Eye (tissue), 1 donor: ENCODE measurements at places on chromosomes 12 and 14.

GRCh38 chr14:51216602-51217001 is 23.4 kb upstream of the TMX1 start:
- DNase-seq: no peak

GRCh38 chr14:42944284-42944683 is 1337.6 kb downstream of the LRFN5 start:
- no peak for DNase-seq

DNA sequence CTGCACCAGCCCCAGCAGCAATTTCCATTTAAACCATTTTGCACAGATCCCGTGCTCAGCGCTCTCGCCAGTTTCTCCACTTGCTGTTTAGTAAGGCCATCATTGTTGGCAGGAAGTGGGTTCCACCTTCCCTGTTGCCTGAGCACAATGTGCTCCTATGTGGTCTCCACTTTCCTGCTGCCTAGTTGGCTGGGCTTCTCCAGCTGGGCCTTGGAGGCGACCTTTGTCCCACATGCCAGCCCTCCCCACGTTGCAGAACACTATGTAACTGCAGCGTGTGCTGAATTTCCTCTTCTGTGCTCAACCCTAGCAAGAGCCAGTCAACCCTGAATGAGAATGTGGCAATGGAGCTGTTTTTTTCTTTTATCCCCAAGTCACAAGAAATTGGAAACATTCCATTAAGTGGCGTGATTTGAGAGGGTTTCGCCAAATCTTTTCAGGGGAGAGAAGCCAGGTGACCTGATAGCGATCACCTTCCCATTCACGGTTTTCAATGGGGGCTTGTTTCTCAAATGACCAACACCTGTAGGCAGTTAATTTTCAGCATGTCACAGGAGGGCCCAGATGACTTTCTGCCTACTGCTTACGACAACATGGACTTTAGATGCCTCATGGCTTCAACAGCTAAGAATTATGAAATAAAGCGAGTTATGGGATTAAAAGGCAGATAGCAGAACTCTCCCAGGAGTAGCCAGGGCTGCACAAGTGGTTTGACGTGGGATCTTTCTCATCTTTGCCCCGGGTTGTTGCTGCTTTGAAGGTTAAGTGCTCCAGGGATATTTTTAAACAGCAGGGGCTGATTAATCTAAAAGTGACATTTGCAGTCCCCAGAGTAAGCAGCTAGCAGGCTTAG is at the start of gene ACACB:
ACACB (plus strand) TSS at position 830 of the 853 bp plus-strand sequence. CDS start 22,819 bp downstream, outside the sequence.
- peak; percentile 56 for DNase-seq

GRCh38 chr12:84946753-84947152 is 34.2 kb upstream of the SLC6A15 start:
- no peak for DNase-seq

DNA sequence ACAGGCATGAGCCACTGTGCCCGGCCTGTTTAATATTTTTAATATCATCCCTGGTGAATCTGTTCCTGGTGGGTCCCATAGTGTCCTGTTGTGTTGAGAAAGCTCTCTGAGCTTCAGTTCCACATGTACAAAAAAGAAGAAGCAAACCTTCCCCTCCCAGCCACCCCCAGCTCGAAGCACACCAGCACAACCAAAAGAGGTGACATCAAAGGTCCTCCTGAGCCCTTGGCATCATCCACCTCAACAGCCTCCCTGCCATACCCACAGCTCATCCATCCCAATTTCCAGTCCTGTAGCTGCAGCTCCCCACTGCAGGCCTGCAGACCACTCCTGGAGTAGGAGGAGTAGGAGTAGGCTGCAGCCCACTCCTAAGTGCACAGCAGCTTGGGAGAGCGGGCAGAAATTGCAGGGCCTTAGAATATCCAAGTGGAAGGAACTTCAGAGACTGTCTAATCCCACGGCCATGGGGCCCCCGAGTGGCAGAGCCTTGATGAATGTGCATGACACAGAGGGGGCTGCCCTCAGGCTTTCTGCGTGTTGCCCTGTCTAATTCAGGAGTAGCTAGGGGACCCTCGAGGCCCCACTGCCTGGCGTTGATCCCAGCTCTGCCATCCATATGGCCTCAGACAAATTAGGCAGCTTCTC is 36.7 kb upstream of the CD9 start:
- DNase-seq: no peak

DNA sequence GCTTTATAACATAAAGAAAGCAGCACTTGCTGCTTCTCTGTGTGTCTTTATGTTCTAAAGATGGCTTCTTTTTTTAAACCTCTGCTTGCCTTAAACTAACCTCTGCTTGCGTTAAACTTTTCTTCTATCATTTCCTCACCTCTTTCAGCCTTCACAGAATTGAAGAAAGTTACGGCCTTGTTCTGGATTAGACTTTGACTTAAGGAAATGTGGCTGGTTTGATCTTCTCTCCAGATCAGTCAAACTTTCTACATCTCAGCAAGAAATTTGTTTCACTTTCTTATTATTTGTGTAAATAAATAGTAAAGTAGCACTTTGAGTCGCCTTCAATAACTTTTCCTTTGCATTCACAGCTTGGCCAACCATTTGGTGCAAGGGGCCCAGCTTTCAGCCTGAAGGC is 64.2 kb downstream of the CMAS start:
- no peak for DNase-seq

GRCh38 chr14:23028799-23029198 is 5.9 kb downstream of the PSMB5 start:
- DNase-seq: no peak

GRCh38 chr14:61569308-61569707 is 126.0 kb upstream of the HIF1A start:
- DNase-seq: no peak

- peak; percentile 82 for DNase-seq
Measured at GRCh38 chr14:53953828-53954550, 2.6 kb downstream of the BMP4 start.

DNA sequence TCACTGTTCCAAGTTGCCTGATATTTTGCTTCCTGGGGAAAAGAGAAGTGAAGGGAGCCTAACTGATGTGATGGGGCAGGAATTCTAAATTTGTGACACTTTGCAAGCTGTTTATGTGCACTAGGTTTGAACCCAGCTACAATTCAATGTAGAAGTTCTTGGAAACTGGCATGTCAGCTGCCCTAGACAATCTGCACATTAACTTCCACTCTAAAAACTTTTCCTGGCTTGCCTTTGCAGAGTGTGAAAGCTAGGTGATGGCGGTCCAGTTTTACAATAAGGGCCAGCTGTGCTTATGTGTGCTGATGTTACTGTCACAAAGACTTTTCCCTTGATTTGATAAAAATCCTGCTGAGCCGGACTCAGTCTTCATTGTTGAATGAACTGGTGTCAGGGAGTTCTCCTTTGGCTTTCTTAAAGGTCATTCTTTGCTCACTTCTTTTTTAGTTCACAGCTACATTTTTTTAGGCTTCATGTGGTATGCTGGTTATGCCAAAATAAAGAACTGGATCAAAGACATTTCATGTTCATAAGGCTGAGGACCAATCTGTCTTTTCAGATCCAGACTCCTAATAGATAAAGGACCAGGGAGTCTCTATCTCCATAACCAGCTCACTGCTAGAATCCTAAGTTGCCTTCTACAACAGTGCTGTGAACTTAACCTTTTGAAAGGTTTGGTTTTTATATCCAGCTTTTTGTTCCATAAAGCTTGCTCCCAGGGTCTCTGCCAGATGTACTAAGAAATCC is 133.5 kb downstream of the TGFB3 start:
- no peak for DNase-seq

DNA sequence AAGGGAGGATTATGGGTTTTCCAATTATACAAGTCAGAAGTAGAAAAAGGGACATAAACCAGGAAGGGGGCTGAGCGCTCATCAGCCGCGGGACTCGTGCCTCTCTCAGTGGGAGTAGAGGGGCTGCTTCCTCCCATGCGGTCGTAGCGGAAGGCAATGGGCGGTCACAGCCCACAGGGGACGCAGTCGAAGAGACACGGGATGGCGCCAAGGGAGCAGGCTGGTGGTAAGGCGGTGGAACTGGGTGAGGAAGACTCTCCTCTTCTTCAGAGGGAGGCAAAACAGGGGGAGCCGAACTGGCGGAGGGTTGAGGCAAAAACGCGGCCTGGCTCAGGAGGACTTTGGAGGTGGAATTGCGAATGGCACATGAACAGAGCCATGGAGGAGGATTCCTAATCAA is 677.7 kb downstream of the TMEM121 start:
- DNase-seq: no peak

GRCh38 chr12:53551889-53552291 is 44.6 kb upstream of the NPFF start:
- DNase-seq: no peak

DNA sequence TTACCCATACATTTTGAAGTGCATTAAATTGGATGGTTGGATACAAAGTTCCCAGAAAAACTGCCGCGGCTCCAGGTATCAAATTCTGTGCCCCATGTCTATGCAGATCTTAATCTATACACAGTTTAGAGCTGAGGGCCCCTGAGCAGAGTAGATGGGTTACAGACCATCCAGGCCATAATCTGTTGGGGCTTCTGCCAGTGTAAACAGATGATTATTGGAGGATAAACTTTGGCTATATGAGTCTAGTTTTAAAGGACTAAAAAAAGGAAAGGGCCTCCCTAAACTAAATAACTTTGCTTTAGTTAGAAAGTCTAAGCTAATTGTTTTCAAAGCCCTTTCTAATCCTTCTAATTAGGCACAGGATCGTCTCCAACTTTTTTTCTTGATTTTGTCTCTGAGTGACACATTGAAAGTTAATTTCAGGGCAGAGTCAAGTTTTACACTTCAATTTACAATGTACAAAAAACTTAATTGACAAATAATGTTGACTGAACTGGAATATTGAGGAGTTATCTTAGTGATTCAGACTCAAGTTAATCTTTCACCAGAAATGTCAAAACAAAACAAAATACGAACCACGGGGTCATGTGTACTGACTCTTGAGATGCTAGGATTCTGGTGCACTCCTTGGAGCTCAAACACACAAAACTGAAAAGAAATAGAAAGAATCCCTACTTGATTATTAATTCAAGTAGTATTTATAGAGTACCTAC is 133.9 kb upstream of the SCAF11 start:
- no peak for DNase-seq

DNA sequence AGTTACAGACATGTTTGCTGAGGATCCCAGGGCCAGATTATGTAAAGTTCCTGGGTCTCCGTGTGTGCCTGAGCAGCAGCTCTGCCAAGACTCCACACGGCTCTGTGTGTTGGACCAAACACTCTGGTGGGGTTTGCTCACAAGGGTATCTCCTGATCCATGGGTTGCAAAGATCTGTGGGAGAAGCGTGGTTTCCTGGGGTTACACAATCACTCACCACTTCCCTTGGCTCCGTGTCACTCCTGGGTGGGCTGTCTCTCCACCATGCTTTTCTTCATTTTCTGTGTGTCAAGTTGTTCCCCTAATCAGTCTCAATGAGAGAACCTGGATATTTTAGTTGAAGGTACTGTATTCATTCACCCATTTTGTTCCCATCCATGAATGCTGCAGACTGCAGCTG is 1088.8 kb downstream of the FSCB start:
- DNase-seq: no peak

- no peak for DNase-seq
Measured at GRCh38 chr14:101128478-101129321, 225.2 kb upstream of the RTL1 start.

- DNase-seq: no peak
Measured at GRCh38 chr12:24697769-24698168, 251.1 kb downstream of the BCAT1 start.

DNA sequence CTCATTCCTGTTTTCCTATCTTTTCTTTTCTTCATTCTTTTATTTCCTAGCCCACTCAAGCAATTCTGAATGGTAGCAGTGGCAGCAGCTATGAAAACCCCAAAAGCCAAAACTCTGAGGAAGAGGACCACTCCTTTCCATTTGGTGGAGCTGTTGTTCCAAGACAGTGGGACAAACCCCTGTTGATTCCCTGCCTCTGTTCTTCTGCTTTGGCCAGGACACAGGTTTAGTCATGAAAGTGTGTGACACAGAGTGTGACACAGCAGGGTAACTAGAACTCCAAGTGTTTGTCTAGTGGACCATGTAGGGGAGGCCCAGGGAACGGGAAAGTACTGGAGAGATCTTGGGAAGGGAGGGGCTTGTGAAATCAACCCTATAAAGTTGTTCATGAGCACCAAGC is 71.1 kb downstream of the PTCSC3 start:
- DNase-seq: peak; percentile 23

DNA sequence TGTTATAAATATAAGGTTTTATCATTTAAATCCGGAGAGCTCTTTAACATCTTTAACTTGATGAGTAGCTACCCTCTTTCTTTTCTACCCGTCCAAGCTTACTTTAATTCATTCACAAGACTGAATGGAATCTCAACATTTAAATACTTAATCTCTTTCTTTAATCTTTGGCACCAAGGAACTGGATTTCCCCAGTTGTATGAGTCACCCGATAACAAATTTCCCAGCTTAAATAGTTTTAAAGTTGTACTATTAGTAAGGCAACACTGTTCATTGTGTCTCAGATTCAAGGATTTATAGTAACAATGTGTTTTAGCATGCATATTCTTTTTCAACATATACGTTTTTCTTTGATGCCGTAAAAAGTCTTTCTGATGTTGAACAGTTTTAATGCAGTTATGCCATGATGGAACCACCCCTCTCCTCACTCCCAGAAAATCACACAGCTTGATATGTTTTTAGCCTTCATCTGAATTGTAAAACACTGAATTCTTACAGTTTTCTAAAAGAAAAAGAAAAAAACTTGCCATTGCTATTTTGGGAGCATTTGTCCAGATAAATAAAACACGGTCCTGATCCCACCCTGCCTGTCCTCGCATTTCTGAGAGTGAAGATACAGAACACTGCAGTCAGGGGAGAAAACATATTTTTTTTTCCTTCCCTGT is 16.0 kb upstream of the LRP6 start:
- no peak for DNase-seq

GRCh38 chr12:106651552-106651951 is 68.7 kb downstream of the RFX4 start:
- no peak for DNase-seq

DNA sequence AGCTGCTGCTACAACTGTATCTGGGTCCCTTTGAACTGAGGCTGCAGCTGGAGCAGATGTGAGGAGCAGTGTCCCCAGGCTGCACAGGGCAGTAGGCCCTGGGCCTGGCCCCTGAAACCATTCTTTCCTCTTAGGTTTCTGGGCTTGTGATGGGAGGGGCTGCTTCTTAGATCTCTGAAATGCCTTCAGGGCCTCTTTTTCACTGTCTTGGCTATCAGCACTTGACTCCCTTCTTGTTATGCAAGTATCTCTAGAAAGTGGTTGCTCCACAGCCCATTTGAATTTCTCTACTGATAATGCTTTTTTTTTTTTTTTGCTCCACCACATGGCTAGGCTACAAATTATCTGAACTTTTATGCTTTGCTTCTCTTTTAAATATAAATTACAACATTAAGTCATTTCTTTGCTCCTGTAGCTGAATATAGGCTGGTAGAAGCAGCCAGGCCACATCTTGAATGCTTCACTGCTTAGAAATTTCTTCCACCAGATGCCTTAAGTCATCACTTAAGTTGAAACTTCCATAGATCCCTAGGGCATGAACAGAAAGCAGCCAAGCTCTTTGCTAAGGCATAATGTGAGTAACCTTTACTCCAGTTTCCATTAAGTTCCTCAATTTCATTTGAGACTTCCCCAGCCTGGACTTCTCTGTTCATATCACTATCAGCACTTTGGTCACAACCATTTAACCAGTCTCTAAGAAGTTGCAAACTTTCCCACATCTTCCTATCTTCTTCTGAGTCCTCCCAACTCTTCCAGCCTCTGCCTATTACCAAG is 41.1 kb downstream of the ACSM4 start:
- DNase-seq: no peak
